Osteoblast (primary cell): ENCODE measurements at places on chromosomes 1 and 21. TPM values are rescaled to one million over a fixed set of nuclear protein-coding genes. Genes with fewer than 3 reads are reported as not detected.

DNA sequence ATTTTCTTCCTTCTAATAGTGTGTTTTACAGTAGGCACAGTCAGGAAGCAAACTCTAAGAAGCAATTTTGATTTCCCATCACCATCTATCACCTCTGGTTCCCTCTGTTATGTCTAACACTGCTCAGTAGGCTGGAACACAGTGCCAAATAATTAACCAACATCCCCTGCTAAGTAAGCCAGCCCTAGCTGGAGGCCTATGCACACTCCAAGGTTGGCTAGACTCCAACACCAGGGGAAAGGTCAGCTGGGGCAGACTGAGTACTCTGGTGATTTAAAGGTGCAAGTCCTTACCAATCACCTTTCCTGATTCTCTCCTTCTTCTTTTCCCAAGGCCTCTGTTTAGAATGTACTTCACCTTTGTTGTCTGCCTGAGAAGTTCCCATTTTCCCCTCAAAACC, 46.5 kb upstream of the BEND5 start:
- peak; percentile 11 for DNase-seq

EMC1 gene
- total RNA-seq, result 60.1 and 64.1 TPM in 2 replicates

CYP4Z1 gene
- total RNA-seq, result not detected in 2 replicates

DNA sequence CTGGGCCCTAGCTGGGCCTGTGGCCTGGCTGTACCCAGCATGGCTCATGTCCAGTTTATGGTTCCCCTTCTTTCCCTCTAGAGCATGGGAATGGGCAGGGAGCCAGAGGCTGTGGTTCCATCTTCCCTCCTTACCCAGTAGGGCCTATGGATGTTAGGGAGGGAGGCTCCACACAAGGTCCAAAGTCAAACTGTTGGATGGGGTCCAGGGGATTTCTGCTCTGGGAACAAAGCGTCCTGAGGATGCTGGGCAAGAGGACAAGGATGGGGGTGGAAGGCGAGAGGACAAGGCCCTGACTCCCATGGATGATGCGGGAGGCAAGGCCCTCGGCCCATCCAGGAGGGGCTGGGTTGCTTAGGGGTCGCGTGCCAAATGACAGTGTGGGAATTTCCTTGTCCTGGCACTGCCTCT, 17.3 kb downstream of the CSF1 start:
- DNase-seq, result no peak

GRCh38 chr21:45209046-45209445, 78.6 kb downstream of the POFUT2 start:
- peak; percentile 94 for DNase-seq

GRCh38 chr1:152869808-152870419, 8.2 kb upstream of the SMCP start:
- no peak for DNase-seq

TMEM269 gene
- total RNA-seq, result under 0.01 TPM in 2 replicates

RGS1 gene
- not detected in 2 replicates for total RNA-seq
